ENCODE measurements at places on chromosomes 6 and 20. TPM values are rescaled to one million over a fixed set of nuclear protein-coding genes. Genes with fewer than 3 reads are reported as not detected.

VSTM2L gene
- 2.5 TPM for total RNA-seq

TULP1 gene
- total RNA-seq, result not detected

KIF16B gene
- total RNA-seq, result 9.0 TPM

- H3K36me3 ChIP-seq, result no peaks in the 10 kb centered on the region
- H3K27ac ChIP-seq, result no peak overlapping the region
- DNase-seq, result peak; percentile 62
- no peaks in the 10 kb centered on the region for H3K4me1 ChIP-seq
- no peak overlapping the region for H3K4me3 ChIP-seq
- no peaks in the 10 kb centered on the region for H3K27me3 ChIP-seq
Observed at GRCh38 chr20:3563548-3564177, 92.8 kb downstream of the ATRN start.

DNA sequence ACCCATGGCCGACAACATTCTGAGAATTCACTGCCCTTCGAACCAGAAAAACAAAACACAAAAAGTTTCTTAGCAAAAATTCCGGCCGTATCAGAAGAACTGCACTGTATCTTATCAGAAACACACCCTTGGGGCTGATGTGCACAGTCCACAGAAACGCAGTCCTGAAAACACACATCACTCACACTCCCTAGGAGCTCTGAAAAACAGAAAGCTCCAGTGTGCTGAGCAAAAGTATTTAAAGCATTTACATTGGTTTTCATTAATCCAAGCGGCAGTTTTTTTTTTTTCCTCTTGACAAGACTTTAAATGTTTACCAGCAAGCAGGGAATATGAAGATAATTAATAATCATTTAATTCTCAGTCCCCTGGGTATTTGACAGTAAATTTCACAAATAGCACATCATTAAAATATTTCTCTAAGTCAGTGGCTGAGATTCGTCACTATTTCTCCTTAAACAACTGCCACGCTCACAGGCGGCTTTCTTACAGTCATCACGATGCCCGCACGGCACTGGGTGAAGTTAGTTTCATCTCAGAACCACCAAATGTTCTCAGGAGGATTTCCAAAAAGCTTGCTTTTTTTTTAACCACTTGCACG is 13.3 kb downstream of the NFATC2 start:
- H3K4me3 ChIP-seq, result no peak overlapping the region
- no peaks in the 10 kb centered on the region for H3K27me3 ChIP-seq
- no peaks in the 10 kb centered on the region for H3K36me3 ChIP-seq
- peak; percentile 88 for DNase-seq
- H3K4me1 ChIP-seq, result peaks cover 26% of the 10 kb centered on the region

- H3K36me3 ChIP-seq, result no peaks in the 10 kb centered on the region
- H3K27me3 ChIP-seq, result no peaks in the 10 kb centered on the region
- no peak overlapping the region for H3K4me3 ChIP-seq
- no peak overlapping the region for H3K27ac ChIP-seq
Observed at GRCh38 chr6:134407791-134408190, 89.9 kb upstream of the SGK1 start.

DNA sequence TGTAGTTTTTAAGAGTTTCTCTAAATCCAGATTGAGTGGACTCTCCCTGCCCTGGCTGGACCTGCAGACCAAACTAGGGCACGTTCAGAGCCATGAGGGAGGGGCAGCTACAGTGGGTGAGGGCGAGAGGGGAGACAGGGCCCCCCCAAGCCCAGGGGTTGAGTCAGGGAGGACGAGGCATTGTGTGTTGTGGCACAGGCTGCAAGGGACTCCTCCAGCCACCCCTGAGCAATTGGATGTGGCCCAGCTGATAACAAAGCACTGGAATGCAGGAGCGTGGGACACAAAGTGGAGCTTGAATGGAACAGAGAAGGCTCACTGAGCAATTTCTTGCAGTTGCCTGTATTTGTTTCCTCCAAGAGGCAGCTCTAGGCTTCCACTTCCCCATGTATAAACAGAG is 43.5 kb upstream of the MYL9 start:
- peaks cover 67% of the 10 kb centered on the region for H3K36me3 ChIP-seq
- H3K4me3 ChIP-seq, result no peak overlapping the region
- no peaks in the 10 kb centered on the region for H3K27me3 ChIP-seq
- peaks cover 46% of the 10 kb centered on the region for H3K4me1 ChIP-seq
- peak; percentile 69 for DNase-seq

DNA sequence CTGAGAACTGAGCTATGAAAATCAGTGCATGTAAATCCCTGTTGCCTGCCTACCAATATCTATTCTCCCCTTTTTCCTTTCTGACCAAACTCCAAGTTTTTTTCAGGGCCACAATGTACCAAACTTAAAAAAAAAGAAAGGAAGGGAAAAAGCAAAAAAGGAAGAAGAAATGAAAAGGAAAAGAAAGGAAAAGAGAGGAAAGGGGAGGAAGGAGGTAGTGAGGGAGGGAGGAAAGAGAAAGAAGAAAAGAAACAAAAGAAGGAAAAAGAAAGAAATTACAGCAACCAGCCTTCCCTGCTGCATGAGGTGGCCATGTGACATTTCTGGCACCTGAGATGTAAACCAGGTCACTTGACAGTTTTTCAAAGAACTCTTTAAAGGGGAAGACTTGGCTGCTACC is 4.4 kb downstream of the CNKSR3 start:
- H3K27me3 ChIP-seq, result no peaks in the 10 kb centered on the region
- H3K4me1 ChIP-seq, result peaks cover 10% of the 10 kb centered on the region
- no peaks in the 10 kb centered on the region for H3K36me3 ChIP-seq
- no peak for DNase-seq
- no peak overlapping the region for H3K27ac ChIP-seq
- H3K4me3 ChIP-seq, result no peak overlapping the region

- no peak overlapping the region for H3K27ac ChIP-seq
- DNase-seq, result no peak
- H3K4me3 ChIP-seq, result no peak overlapping the region
- H3K4me1 ChIP-seq, result no peaks in the 10 kb centered on the region
- no peaks in the 10 kb centered on the region for H3K27me3 ChIP-seq
- no peaks in the 10 kb centered on the region for H3K36me3 ChIP-seq
Observed at GRCh38 chr6:169824021-169824420, 72.6 kb downstream of the ERMARD start.

GRCh38 chr6:98929498-98930060 is 18.2 kb downstream of the FBXL4 start:
- peak overlapping the region; percentile 50 for H3K27ac ChIP-seq
- H3K36me3 ChIP-seq, result peaks cover 7% of the 10 kb centered on the region
- H3K4me3 ChIP-seq, result peak overlapping the region; percentile 1
- DNase-seq, result no peak
- H3K4me1 ChIP-seq, result peaks cover 7% of the 10 kb centered on the region

GRCh38 chr20:53609491-53610445 is 16.1 kb upstream of the ZNF217 start:
- no peaks in the 10 kb centered on the region for H3K36me3 ChIP-seq
- peak overlapping the region; percentile 70 for H3K27ac ChIP-seq
- no peaks in the 10 kb centered on the region for H3K27me3 ChIP-seq
- peaks cover 30% of the 10 kb centered on the region for H3K4me1 ChIP-seq
- peak overlapping the region; percentile 4 for H3K4me3 ChIP-seq

GRCh38 chr6:15096894-15097837 is 148.7 kb upstream of the JARID2 start:
- no peaks in the 10 kb centered on the region for H3K4me1 ChIP-seq
- no peaks in the 10 kb centered on the region for H3K27me3 ChIP-seq
- no peak overlapping the region for H3K27ac ChIP-seq
- H3K4me3 ChIP-seq, result no peak overlapping the region
- H3K36me3 ChIP-seq, result no peaks in the 10 kb centered on the region

DNA sequence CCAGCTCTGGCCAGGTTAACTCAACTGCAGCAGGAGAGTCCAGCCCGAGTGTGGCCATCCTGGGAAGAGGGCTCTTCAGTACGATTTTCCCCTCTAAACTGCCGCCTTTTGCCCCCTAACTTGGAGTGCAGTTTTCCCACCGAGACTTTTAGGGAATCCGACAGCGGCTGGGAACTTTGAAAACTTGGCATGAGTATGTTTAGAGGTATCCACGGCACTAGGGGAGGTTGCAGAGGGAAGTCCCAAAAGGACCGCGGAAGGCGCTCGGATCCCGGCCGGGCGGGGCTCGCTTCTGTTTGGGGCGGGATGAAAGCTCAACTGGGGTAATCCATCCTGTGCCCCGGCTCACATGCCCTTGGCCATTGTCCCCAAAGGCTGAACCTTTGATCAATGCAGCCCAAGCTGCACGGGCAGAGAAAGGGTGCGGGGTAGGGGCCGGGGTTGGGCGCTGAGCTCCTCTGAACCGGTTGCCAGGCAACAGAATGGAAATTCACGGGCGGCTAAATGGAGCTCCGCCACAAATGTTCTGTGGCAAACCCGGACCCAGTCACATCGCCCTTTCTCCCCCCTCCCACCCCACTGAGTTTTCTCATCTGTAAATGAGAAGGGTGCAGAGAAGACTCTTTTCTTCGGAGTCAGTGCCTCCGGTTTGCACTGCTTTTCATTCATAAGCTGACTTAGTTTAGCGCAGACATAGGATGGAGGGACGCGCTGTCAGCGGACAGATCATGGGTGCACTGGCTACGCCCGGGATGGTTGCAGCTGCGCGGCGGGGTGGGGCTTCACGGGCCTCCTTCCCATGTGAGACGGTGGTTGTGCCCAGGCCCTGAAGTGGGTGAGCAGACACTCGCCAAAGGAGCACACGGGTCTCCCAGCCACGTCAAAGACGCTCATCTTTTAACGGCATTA is 2.3 kb downstream of the BMP6 start:
- peak; percentile 94 for DNase-seq
- no peak overlapping the region for H3K27ac ChIP-seq
- peaks cover 18% of the 10 kb centered on the region for H3K27me3 ChIP-seq
- H3K36me3 ChIP-seq, result no peaks in the 10 kb centered on the region
- peak overlapping the region; percentile 74 for H3K4me3 ChIP-seq

GRCh38 chr6:144823131-144823530 is 538.0 kb downstream of the UTRN start:
- no peak for DNase-seq
- H3K4me1 ChIP-seq, result no peaks in the 10 kb centered on the region
- H3K27me3 ChIP-seq, result no peaks in the 10 kb centered on the region
- H3K36me3 ChIP-seq, result peaks cover 7% of the 10 kb centered on the region
- no peak overlapping the region for H3K27ac ChIP-seq

GRCh38 chr6:111823831-111824607 is 49.2 kb downstream of the FYN start:
- peak; percentile 90 for DNase-seq
- H3K4me3 ChIP-seq, result peak overlapping the region; percentile 48
- H3K27me3 ChIP-seq, result no peaks in the 10 kb centered on the region
- H3K4me1 ChIP-seq, result peaks cover 26% of the 10 kb centered on the region
- peak overlapping the region; percentile 86 for H3K27ac ChIP-seq
- peaks cover 6% of the 10 kb centered on the region for H3K36me3 ChIP-seq

- no peak overlapping the region for H3K4me3 ChIP-seq
- no peaks in the 10 kb centered on the region for H3K27me3 ChIP-seq
- H3K4me1 ChIP-seq, result peaks cover 20% of the 10 kb centered on the region
- no peaks in the 10 kb centered on the region for H3K36me3 ChIP-seq
- H3K27ac ChIP-seq, result no peak overlapping the region
- DNase-seq, result no peak
Observed at GRCh38 chr6:106520711-106521401, 108.4 kb downstream of the RTN4IP1 start.

DNA sequence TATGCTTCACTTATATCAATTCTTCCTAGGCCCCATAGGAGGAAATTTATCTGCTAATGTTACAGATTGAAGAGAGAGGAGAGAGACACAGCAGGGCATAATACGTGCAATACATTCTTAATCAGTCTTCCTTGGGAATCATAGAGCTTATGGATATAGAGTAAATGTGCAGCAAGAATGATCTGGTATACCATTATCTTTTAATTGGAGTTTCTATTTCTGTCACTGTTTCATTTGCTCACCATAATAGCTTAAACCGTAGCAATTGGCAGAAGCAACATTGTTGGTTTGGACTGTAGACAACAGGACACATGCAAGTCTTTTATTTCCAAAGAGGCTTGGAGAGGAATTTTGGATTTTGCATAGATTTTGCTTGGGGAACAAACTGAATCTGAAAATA is 68.1 kb upstream of the PCSK2 start:
- no peak for DNase-seq
- H3K4me1 ChIP-seq, result no peaks in the 10 kb centered on the region
- no peak overlapping the region for H3K27ac ChIP-seq
- no peaks in the 10 kb centered on the region for H3K27me3 ChIP-seq
- no peak overlapping the region for H3K4me3 ChIP-seq

- H3K27ac ChIP-seq, result no peak overlapping the region
- H3K36me3 ChIP-seq, result no peaks in the 10 kb centered on the region
- peaks cover 16% of the 10 kb centered on the region for H3K4me1 ChIP-seq
- no peak overlapping the region for H3K4me3 ChIP-seq
- no peaks in the 10 kb centered on the region for H3K27me3 ChIP-seq
Observed at GRCh38 chr20:34316196-34316814, 13.2 kb upstream of the AHCY start.

Data from osteoblast (primary cell).